ENCODE measurements at places on chromosomes 5 and 9. TPM values are rescaled to one million over a fixed set of nuclear protein-coding genes. Genes with fewer than 3 reads are reported as not detected.

- DNase-seq = no peak
- no peak within 1 kb of the TSS for H3K4me3 ChIP-seq
- H3K27me3 ChIP-seq = peaks cover 79% of the 10 kb centered on the region
- no peak within 1 kb of the TSS for H3K27ac ChIP-seq
- no peaks in the 10 kb centered on the region for H3K36me3 ChIP-seq
Observed at GRCh38 chr5:72107131-72107900, at the start of gene MAP1B. TSS of gene MAP1B (plus strand) at chr5:72107475. CDS start at chr5:72107532, 57 bp downstream.

The ANKRA2 gene
- polyA plus RNA-seq = 14.9 TPM

GRCh38 chr5:131848662-131849061 lies 51.8 kb upstream of the FNIP1 start:
- no peak overlapping the region for H3K27ac ChIP-seq
- no peaks in the 10 kb centered on the region for H3K27me3 ChIP-seq
- no peak overlapping the region for H3K4me3 ChIP-seq
- DNase-seq = no peak

The RGS3 gene
- 9.1 TPM for polyA plus RNA-seq

The ELOVL7 gene
- 0.36 TPM for polyA plus RNA-seq
